NCI-H446 treated with DMSO at 0.1 percent for 48 hours (cell line): ENCODE measurements at places on chromosomes 2 and 18.

- no peak for DNase-seq
These were observed 71.0 kb downstream of the AQP4 start for GRCh38 chr18:26794230-26795101.

DNA sequence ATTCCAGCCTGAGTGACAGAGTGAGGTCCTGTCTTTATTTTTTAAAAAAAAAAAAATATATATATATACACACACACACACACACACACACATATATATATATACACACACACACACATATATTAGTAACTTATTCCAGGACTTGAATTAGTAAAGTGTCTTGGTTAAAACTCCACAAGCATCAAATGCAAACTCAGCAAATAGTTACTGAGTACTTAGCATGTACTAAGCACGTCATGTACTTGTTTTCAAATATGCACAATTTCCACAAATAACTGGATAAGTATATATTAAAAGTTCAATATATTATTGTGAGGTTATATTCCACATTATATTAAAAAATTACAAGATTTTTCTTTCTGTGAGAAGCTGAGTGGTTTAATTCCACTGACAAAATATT lies 304.7 kb downstream of the ZEB2 start:
- no peak for DNase-seq

- no peak for DNase-seq
These were observed 786 bp upstream of the TMEM200C start for GRCh38 chr18:5895876-5896740.

GRCh38 chr2:151239624-151240023 lies 22.0 kb downstream of the RBM43 start:
- no peak for DNase-seq

GRCh38 chr2:75787532-75788132 lies 76.9 kb upstream of the GCFC2 start:
- peak; percentile 2 for DNase-seq

GRCh38 chr2:57549642-57550102 lies 496.9 kb upstream of the VRK2 start:
- DNase-seq: peak; percentile 37

DNA sequence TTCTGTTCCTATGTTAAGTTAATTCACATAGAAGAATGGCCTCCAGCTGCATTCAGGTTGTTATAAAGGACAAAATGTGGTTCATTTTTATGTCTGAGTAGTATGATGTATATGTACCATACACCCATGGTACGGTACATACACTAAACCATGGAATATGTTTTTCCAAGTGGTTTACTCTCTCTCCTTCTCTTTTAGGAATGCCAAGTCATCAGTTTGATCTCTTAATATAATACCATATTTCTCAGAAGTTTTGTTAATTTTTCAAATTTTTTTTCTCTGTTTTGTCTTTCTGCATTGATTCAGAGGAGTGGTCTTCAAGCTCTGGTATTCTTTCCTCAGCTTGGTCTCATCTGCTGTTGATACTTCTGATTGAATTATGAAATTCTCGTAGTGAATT lies 230.9 kb downstream of the DSEL start:
- DNase-seq: no peak

DNA sequence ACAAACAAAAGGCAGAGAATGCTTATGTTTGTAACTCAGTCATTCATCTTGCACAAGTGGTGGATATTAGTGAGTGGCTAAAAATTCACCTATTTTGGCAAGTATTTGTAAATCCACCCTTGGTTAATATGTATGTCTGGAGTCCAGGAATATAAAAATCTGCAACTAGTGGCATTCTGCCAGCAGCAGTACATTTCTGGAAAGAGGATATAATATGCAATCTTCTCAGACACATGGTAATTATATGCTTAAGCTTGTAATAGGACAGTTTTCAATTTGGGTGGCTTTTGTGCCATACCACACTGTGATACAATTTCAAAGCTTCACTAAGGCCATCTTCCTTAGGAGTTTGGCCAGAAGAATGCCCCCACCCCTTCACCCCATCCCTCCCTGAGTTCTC lies 693.3 kb downstream of the MBD2 start:
- DNase-seq: no peak

GRCh38 chr18:62187543-62188510 lies 772 bp downstream of the RELCH start:
- DNase-seq: peak; percentile 18

GRCh38 chr18:8513249-8513648 lies 96.0 kb upstream of the RAB12 start:
- DNase-seq: no peak

DNA sequence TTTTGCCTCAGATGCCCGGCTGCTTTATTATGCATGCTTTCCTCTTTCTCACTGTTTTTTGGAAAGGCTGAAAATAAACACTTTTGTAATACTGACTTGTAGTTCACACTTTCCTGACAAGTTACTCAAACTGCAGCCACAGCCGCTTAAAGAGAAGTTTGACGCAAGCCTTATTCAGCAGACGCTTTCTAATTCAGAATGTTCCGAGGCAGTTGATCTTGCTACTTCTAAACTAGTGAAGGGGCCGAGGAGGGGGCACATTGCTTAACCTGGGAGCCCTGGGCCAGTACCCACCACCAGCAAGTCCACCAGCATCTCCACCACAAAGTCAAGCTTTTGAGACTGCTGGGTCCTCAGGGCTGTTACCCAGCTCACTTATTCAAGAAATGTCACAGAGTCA lies 71.8 kb upstream of the SPRED2 start:
- DNase-seq: no peak

DNA sequence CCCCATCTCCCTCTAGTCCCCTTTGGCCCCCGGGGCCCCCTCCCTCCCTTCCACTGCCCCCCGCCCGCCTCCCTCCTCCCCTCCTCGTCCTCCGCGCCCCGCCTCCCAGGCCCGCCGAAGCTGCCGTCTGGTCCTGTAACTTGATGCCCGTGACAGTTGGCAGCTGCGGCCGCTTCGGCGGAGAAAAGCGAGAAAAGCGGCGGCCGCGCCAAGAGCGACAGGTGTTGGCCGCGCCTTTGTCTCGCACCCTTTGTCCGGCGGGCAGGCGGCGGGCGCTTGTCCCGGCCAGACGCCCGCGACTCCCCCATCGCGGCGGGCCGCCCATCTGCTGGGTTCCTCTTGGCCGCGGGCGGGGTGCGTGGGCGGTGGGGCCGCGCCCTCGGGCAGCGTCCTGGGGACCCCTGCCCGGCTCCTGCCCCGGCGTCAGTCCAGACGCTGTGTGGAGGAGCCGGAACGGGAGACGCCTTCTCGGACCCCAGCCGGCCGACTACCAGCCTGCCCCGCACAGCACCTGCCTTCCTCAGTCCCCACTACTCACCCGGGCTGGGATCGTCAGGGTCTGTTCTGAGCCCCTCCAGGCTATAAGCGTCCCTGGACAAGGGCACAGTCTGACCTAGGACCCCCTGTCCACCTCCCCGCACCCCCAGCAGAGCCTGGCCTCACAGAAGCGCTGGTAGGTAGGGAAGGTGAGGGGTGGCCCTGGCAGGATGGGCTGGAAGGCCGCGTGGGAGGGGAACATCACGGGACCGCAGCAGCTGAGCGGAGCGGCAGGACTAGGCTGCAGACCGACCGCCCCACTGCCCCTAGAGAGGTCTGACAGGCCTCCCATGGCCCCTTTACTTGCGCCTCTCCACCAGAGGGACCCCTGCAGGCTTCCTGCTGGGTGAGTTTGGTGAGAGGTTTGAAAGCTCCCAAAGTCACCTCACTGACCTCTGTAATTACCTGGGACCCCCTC lies 1.2 kb upstream of the HES6 start:
- peak; percentile 84 for DNase-seq

GRCh38 chr2:161067846-161068350 lies 92.3 kb upstream of the TANK start:
- DNase-seq: no peak

DNA sequence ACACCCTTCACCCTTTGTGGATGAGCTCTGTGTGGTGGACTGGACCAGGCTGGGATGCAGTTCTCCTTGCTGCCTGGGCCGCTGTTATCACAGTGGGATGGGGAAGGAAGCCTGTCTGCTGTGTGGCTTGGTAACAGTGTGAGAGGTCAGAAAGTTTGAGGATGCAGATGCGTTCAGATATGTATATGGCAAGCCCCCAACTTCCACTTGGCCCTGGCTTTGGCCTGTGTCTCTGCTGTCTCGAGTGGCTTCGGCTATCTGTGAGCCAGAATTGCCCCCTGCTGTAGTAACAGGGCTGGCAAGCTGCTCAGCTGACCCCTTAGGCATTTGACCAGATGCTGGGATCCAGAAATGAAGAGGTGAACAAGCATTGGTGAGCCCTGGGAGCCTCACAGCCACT lies 106.8 kb downstream of the WDSUB1 start:
- DNase-seq: no peak

GRCh38 chr2:23155022-23155421 lies 230.0 kb upstream of the KLHL29 start:
- no peak for DNase-seq

DNA sequence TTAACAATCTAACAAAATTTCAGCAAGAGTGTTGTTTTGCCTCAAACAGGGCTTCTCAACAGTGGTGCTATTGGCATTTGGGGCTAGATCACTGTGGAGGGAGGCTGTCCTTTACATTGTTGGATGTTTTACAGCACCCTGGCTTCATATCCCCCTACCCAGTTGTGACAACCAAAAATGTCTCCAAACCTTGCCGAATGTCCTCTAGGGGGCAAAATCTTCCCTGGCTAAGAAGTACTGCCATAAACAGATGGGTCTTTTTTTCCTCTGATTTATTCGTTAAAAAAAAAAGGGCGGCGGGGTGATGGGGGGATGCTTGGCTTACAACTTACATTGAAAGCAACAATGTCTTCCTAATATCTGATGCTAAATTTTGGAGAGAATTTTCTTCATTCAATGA lies 207.6 kb upstream of the CCDC150 start:
- peak; percentile 41 for DNase-seq

- no peak for DNase-seq
These were observed 229.0 kb downstream of the AGAP1 start for GRCh38 chr2:235722869-235723268.

DNA sequence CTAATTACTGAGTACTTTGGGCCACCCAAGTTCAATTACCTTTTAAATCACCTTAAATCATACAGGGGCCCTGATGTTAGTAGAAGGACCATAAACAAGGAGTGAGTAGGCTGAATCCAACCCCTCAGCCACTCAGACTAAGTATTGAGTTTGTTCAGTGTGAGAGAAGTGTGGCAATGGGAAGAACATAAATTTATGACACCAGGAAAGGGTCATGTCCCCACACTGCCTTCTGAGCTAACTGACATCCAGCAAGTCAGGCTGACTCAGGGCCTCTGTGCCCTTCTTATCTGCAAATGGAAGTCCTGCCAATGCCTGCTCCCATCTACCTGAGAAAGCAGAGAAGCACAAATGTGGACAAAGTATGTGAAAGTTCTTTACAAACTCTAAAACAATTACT lies 12.9 kb downstream of the PLEKHM3 start:
- DNase-seq: no peak

GRCh38 chr2:70088598-70089219 lies 1.4 kb downstream of the PCBP1 start:
- DNase-seq: no peak
